Gastroesophageal sphincter (tissue), 4 donors: ENCODE measurements at places on chromosomes 5 and 9.

- ATAC-seq, result no peak
- H3K36me3 ChIP-seq, result no peaks in the 10 kb centered on the region
Observed at GRCh38 chr9:130955947-130956621, 17.0 kb upstream of the FIBCD1 start.

DNA sequence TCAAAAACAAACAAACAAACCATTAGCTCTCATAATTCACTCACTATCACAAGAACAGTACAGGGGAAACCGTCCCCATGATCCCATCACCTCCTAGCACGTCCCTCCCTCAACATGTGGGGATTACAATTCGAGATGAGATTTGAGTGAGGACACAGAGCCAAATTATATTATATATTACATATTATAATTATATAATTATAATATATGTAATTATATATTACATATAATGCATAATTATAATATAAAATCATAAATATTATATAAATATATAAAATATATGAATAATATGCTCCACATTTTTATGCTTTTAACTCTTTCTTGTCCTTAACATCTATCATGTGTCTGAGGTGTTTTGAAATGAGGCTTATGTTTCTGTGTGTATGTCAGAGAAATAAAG is 3.4 kb upstream of the C9 start:
- H3K36me3 ChIP-seq, result peaks cover 26% of the 10 kb centered on the region
- no peak for ATAC-seq
- no peaks in the 10 kb centered on the region for H3K27me3 ChIP-seq

DNA sequence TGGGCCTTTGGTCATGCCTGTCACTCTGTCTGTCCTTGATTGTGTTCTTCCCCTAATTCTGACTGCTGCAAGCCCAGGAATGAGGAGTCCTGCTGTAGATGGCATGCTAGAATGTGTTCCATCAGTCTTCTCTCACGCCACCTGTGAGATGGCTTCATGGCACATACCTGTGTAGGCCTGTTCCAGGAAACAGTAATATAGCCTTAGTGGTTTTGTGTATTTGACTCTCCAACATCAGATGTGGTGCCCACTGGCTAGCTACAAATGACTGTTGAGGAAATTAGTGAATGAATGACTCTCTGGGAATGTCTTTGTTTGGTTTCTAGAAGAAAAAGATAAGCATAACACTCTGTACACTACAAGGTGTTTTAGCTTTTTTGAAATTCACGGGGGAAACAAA is 367.5 kb downstream of the KDM4C start:
- H3K4me1 ChIP-seq, result no peaks in the 10 kb centered on the region
- H3K27ac ChIP-seq, result no peak overlapping the region
- no peak for ATAC-seq
- H3K36me3 ChIP-seq, result peaks cover 44% of the 10 kb centered on the region
- no peaks in the 10 kb centered on the region for H3K27me3 ChIP-seq

DNA sequence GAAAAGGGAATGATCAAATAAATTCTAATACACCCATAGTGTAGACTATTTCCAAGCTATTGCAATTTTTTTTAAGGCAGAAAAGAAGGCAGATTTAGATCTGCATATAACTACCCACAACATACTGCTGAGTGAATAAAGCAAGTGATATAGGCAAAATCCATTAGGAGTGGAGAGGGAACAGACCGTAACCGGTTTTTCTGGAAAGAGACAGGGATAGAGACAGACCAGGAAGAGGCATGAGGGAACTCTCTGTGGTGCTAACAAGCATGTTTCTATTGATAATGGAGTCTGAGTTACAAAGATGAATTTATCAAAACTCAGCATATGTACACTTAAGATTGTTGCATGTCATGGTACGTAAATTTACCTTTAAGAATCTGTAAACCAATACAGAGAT is 14.5 kb downstream of the ZDHHC21 start:
- H3K27me3 ChIP-seq, result no peaks in the 10 kb centered on the region
- no peak for ATAC-seq
- no peaks in the 10 kb centered on the region for H3K4me1 ChIP-seq
- no peak overlapping the region for H3K27ac ChIP-seq

DNA sequence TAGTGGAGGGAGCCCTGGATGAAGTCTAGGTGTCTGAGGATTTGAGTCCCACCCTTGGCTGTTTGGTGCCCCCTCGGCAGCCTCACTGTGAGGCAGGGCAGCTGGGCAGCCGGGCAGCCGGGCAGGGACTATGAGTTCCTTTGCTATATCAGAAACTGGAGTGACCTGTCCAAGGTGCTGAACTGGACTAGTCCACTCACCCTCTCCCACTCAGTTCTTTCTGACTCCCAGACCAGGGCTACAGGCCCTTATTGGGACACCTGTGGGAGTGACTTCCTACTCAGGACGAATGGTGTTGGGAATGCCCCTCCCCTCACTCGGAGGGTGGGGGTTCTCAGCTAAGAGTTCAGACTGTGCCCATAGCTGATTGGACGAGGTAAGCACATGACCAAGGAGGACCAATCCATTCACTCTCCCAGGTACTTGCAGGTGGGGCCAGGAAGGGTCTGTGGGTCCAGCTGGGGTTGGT is 34.1 kb upstream of the RAPGEF1 start:
- H3K4me1 ChIP-seq, result no peaks in the 10 kb centered on the region
- no peak overlapping the region for H3K4me3 ChIP-seq
- no peak overlapping the region for H3K27ac ChIP-seq
- no peaks in the 10 kb centered on the region for H3K36me3 ChIP-seq
- H3K27me3 ChIP-seq, result peaks cover 50% of the 10 kb centered on the region
- ATAC-seq, result no peak

DNA sequence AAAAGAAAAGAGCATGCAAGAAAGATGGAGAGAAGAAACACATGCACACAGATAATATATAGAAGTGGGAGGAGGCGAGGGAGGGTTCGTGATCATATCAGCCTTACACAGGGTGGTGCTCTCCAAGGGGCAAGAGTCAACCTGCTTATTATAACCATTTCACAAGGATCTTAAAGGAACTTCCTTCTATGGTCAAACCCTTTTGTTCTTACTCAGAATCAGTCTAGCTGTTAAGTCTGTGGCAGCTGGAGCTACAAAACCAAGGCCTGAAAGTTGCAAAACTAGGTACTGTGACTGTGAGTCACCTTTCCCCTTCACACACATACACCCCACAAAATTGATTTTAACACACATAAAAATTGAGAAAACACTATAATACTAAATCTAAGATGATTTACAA is 18.5 kb upstream of the ERMP1 start:
- H3K27me3 ChIP-seq, result no peaks in the 10 kb centered on the region
- ATAC-seq, result no peak
- H3K27ac ChIP-seq, result no peak overlapping the region

DNA sequence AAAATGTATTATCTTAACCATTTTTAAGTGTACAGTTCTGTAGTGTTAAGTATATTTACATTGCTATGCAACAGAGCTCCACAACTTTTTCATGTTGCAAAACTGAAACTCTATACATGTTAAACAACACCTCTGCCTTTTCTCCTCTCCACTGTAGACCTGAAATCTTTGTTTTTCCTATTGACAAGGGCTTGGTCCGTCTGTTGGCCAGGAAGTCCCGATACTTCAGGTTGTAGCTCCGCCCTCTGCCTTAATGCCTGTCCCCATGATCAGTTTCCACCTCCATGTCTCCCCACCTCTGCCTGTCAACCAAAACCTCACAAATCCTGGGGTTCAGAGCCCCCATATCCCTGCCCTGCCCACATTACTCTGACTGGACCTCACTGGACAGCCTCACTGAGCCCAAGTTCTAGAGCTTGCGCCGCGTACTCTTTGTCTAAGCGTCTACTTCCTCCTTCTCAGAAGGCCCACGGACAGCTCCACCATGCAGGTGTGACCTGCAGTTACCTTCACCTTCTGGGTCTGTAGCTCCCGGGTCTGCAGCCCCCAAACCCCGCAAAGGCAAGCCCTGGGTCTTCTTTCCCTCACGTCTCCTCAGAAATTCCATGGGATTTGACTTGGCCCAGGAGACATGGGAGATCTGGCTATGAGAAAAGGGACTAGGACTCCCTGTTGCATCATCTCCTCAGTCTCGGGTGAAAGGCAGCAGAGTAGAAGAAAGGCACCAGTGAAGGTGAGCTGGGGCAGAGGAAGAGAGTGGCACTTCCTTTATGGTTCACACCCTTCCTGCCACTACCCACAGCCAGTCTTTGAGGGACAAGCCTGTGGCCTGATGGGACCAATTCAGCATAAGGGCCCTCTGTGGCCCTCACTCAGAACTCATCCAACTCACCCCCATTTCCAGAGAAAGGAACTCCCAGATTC is 8.0 kb downstream of the GLIPR2 start:
- no peak for ATAC-seq
- peaks cover 8% of the 10 kb centered on the region for H3K4me1 ChIP-seq
- no peak overlapping the region for H3K27ac ChIP-seq

DNA sequence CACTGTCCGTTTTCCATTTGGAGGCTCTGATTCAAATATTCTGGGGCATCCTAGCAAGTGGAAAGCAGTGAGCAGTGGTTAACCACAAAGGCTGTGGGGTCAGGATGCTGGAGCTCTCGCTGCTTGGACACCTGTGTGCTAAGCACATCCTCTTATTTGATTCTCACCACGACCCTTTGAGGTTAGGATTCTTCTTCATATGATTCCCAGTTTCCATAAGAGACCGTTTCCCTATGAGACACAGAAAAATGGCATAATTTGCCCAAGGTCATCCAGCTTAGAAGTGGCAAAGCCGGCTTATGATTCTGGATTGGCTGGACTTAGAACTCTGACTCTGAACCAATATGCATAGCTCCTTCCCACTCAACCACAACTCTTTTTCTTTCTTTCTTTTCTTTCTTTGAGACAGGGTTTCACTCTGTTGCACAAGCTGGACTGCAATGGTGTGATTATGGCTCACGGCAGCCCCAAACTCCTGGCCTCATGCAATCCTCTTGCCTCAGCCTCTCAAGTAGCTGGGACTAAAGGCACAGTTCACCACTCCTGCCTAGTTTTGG is 207.7 kb downstream of the TTLL11 start:
- H3K36me3 ChIP-seq, result no peaks in the 10 kb centered on the region
- H3K4me1 ChIP-seq, result no peaks in the 10 kb centered on the region
- H3K4me3 ChIP-seq, result no peak overlapping the region
- no peaks in the 10 kb centered on the region for H3K27me3 ChIP-seq
